Left renal cortex interstitium (tissue), 4 donors: ENCODE measurements at places on chromosomes 5 and 9.

DNA sequence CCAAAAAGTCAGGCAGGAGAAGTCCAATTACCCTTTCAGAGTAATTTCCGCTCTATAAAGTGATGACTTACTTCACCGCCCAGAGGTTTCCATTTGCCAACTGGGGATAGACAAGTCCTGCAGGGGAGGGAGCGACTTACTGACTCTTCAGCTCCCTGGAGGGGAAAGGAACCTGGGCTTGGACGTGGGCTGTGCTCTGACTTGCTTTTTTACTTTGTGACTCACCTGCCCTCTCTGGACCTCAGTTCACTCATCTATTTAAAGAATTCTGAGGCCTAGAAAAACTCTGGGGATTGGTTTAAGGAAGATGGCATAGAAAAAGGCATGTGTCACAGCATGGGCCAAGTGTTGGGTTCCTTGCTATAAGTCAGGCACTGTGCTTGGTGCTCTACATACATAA, 180.4 kb upstream of the TRIM32 start:
- no peak for DNase-seq

DNA sequence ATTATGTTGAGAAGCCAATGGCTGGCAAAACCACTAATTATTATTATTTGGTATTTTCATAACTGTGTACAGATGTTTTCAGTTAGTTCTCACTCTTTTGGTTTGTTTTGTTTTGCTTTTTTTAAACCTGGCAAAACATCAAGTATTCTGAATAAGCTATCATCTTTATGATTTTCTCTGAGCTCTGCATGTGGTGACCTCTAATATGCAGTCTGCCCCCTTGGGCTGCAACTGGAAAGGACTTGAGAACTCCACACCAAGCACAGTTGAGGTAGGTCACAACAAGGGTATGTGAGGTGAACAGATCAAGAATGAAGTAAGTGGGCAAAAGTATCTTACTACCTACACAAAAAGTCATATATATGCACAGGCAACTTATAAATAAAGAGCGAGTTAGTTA, 202.2 kb downstream of the NFIB start:
- no peak for DNase-seq

DNA sequence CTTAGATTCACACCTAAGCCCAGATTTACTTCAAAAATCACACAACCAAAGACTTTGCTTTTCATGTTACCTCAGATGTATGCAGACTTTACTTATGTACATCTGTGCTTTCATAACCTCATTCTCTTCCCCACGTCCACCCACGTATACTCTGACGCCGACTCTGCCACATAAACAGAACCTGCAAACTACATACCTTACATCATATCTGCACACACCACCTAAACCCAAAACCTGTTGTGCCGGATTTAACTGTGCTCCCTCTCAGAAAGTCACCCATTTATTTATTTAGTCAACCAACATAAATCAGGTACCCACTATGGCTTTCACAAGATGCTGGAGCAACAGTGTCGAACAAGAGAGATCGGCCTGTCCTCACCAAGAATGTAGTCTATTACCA, 1.0 kb upstream of the DPYSL3 start:
- DNase-seq: no peak

GRCh38 chr5:52660621-52661020, 127.1 kb upstream of the ITGA1 start:
- no peak for DNase-seq

- DNase-seq: no peak
These were observed 2.9 kb upstream of the ARSI start for GRCh38 chr5:150305557-150305956.

- no peak for DNase-seq
These were observed 21.2 kb downstream of the CAST start for GRCh38 chr5:96683392-96683791.

DNA sequence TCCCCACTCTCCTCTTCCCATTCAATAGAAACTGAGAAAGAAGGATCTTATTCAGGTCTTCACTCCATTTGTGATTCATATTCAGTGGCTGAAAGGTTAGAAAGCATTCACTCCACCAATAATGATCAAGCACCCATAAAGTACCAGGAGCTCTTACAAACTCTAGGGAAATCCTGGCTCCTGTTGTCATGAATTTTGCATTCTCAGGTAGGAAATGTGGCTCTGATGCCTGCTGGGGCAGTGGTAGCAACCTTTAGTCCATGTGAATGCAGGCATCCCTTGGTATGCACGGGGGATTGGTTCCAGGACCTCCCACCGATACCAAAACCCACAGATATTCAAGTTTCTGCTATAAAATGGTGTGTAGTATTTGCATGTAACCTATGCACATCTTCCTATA, 3.6 kb upstream of the RORB start:
- DNase-seq: no peak

DNA sequence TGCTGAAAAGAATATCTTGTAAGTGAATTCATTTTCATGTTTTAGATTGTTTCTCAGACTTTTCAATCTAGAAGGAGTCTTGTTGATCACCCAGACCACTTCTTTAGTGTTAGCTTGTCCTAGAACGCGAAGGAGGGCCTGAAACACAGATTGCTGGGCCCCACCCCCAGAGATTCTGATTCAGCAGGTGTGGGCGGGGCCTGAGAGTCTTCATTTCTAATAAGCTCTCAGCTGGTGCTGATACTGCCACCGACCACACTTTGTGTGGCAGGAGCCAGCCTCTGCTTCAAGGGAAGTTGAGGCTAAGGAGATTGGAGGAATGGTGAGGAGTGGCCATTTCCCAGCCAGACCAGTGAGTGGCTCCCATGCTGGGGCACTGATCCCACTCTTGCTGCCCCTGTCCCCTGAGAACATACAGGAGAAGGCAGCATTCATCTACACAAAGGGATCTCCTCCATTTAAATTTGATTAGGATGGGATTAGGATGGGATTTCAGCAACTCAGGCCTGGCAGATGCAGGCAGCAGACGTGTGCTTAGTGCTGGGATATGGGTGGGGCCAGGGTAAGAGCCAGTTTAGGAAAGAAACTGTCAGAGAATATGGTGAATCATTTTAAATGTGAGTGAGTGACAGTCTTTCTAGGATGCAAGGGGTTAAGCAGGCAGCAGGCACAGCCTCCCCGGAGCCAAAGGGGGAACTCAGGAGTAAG, 35.9 kb downstream of the ZNF618 start:
- DNase-seq: no peak

GRCh38 chr5:143922718-143923117, 110.8 kb downstream of the HMHB1 start:
- no peak for DNase-seq

GRCh38 chr5:68054638-68055037, 160.9 kb upstream of the PIK3R1 start:
- DNase-seq: no peak

- no peak for DNase-seq
These were observed 78.5 kb downstream of the MEF2C start for GRCh38 chr5:88804444-88804843.

DNA sequence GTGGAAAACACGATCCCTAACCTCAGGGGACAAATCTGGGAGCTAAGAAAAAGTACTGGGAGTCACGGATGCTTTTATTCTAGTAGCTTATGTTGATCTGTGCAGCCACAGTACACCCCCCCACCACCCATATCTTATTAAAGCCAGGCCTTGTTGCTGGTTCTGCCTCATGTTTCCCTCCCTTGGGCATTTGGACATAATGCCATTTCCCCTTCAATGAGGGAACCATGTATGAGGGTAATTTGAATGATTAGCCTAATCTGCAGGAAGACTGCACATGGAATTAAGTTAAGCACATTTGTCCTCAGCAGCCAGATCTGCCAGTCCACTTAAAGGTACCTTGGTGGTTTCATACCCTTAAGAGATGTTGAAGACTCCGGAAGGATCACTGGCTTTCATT, 102.0 kb downstream of the ARHGAP26 start:
- DNase-seq: no peak

DNA sequence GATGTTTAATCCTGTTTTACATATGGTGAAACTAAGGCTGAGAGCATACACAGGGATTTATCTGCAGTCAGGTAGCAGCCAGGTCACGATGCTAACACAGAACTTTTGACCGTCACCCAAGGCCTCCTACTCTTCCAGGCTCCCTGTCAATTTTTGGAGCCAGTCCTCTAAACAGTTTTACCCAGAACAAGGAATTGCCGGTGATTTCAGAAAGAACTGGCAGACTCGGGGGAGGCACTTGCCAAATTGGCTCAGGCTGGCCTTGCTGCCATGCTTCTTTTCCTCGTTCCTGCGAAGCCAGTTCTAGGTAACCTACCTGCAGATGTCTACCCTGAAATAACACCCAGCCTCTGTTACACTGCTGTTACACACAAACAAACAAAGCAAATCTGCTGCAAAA, 21.2 kb downstream of the GRIA1 start:
- DNase-seq: no peak

- DNase-seq: no peak
These were observed 92.7 kb downstream of the FBXL7 start for GRCh38 chr5:15592728-15593127.

DNA sequence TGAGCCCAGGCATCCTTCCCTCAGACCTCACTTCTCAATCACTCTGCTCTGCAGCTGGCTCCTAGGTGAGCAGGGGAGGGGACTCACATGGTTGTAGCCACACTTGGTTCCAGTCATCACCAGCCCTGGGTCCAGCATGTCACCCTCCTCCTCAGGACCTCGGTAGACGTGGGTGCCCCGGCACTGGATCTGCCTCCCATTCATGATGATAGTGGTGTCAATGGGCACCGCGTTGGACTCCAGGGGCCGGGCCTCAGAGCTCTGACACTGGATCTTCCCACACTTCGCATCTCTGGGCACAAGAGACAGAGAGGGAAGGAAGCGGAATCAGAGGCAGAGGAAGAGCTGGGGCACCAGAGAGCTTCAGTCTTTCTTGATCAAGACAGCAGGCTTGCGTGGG, 32.9 kb downstream of the NIPAL4 start:
- DNase-seq: no peak

DNA sequence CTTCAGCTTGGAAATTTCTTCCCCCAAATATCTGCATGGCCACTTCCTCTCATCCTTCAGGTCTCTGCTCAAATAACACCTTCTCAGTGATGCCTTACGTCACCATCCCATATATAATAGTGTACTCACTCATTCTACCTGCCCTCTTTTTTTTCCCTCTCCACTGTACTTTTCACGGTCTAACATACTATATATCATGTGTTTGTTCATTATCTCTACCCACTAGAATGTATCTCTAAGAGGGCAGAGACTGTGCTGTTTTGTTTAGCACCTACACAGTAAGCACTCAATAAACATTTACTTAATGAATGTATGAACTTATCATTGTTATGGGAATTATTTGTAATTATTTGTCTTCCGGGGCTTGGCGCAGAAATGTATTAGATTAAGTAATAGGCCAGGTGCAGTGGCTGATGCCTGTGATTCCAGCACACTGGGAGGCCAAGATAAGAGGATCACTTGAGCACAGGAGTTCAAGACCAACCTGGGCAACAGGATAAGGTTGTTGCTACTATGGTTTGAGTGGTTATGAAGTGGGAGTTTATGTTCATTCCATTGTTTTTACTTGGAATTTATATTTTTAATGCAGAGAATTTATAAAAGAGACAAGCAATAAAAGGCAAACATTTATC, 6.0 kb upstream of the IL13 start:
- no peak for DNase-seq

GRCh38 chr5:67870662-67871061, 344.9 kb upstream of the PIK3R1 start:
- no peak for DNase-seq

DNA sequence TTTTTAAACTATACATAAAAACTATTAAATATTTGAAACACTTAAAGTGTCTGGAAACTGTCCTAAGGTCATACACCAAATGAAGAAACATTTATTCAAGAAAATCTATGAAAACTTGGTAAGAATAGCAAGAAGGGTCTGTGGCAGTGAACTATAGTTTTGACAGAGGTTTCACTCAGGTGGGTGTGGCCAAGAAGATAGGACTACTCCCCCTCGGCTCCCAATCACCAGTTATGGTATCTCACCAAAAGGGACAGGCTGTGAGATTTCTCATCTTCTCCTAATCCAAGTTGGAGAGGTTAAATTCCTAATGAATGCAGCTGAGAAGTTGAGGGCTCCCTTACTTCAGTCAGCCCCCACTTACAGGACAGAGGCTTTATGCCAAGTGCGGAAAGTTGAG, 2.9 kb downstream of the ARSK start:
- no peak for DNase-seq

DNA sequence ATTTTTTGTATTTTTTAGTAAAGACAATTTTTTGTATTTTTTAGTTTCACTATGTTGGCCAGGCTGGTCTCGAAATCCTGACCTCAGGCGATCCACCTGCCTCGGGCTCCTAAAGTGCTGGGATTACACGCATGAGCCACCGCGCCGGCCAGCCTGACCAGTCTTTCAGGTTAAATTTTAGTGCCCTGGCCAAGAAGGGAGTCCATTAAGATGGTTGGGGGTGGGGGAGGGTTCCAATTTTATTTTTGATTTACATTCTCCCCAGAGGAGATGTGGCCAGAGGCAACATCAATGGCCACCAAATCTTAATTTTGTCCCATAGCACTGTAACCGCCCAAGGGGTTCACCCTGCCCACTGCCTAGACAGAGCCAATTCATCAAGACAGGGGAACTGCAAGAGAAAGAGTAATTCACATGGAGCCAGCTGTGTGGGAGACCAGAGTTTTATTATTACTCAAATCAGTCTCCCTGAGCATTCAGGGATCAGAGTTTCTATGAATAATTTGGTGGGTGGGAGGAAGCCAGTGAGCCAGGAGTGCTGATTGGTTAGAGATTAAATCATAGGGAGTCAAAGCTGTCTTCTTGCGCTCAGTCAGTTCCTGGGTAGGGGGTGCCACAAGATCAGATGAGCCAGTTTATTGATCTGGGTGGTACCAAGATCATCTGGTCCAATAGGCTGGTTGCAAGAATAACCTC, 24.7 kb downstream of the TBCA start:
- DNase-seq: no peak

DNA sequence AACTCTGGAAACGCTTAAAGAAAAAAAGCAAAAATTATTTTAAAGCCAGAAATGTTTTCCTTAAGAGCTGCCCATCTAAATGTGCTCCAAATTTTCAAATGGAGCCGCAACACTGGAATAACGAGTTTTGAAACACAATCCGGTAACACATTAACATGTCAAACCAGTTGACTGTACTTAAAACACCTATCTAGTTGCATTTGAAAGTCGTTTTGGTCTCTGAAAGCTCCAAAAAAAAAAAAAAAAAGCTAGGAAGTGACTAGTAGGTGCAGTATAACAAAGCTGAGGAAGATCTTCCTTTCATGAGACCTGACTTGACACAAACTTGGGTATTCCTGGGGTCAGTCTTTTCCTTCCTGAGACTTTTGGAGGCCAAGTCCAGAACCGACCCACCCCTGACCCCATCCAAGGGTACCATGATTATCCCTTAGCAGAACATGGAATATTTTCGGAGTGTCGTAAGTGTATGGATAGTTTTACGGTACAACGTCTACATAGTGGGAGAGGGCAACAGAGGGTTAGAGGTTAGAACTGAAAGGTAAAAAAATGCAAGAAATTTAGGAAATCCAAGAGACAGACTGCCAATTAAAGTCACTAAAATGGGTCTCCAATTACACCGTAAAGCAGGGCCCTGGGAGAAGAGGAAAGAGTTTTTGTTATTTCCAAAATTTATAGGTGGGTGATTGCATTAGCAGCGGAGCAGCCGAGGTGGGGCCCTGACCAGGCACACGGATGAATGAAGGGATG, 812 bp downstream of the CETN3 start:
- peak; percentile 15 for DNase-seq

GRCh38 chr5:146778261-146778660, 100.3 kb downstream of the PPP2R2B start:
- no peak for DNase-seq
